ENCODE measurements at places on chromosomes 1 and 21.

GRCh38 chr1:169112241-169112640 lies 5.8 kb downstream of the ATP1B1 start:
- DNase-seq = no peak

- DNase-seq = no peak
These were observed 54.2 kb upstream of the EEIG2 start for GRCh38 chr1:108505763-108506070.

GRCh38 chr1:38740487-38740886 lies 119.1 kb downstream of the RRAGC start:
- DNase-seq = no peak

DNA sequence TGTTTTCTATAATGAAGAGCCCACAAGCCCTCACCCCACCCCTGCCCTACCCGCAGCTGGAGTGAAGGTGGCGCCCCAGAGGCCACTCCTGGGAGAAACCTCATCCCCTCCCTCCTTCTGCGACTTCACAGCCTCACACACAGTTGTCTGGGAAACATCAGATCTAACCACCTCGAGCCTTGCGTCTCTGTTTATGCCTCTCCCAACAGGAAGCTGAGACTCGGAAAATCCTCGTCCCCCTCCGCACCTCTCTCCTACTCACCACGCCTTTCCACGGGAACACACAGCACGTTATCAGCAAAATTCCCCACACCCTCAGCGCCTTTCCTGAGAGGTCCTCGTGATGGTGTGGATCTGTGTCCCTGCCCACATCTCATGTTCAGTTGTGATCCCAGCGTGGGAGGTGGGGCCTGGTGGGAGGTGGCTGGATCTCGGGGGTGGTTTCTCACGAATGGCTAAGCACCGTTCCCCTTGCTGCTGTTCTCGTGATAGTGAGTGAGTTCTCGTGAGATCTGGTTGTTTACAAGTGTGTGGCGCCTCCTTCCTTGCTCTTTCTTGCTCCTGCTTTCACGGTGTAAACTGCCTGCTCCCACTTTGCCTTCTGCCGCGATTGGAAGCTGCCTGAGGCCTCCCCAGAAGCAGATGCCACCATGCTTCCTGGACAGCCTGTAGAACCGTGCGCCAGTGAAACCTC lies 190.6 kb downstream of the KIF26B start:
- no peak for DNase-seq

DNA sequence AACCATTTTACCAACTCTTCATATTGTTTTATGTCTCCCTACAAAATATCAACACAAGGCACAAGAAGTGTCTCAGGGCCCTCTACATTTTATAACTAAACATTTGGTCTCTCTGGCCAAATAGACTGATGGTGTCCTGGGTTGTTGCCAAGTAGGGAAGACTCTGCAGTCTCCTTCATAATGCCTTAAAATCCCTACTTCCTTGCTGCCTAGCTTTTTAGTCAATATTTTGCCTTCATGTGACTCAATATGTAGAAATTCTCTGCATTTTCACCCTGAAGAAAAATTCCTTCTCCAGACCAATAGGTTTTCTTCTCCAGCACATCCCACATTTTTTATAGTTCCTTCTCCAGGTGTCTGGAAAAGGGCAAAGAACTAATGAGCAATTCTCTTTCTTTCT lies 72.6 kb upstream of the IPO9 start:
- DNase-seq = peak; percentile 74

GRCh38 chr1:19255288-19255687 lies 3.7 kb downstream of the MRTO4 start:
- no peak for DNase-seq

- no peak for DNase-seq
These were observed 31.0 kb downstream of the AZIN2 start for GRCh38 chr1:33111965-33112364.

DNA sequence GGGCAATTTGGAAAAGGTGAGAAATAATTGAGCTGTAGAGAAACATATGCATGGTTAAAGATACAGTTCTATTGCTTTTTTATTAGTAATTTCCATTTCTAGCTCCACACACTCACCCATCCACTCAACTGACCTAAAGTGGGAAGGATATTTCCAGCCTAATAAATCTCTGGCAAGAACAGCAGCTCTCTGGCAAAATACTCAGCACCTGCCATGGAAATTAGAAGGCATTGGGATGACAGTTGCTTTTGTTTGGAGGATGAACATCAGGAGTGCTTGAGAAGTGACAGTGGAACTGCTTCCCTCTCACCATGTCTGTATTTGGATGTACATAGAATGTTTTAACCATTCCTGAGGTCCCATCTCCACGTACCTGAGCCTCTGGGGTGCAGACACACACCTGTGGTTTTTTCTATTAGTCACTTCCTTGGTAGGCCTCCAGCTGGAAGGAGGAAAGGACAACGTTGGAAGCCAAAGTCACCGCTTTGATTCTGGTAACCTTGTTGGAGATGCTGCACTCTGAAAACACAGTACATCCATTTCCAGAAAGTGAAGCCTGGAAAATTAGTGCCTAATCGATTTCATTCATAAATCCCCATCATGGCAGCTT lies 62.3 kb upstream of the RUNX1 start:
- DNase-seq = no peak

GRCh38 chr1:210536254-210536961 lies 207.7 kb downstream of the HHAT start:
- DNase-seq = no peak

DNA sequence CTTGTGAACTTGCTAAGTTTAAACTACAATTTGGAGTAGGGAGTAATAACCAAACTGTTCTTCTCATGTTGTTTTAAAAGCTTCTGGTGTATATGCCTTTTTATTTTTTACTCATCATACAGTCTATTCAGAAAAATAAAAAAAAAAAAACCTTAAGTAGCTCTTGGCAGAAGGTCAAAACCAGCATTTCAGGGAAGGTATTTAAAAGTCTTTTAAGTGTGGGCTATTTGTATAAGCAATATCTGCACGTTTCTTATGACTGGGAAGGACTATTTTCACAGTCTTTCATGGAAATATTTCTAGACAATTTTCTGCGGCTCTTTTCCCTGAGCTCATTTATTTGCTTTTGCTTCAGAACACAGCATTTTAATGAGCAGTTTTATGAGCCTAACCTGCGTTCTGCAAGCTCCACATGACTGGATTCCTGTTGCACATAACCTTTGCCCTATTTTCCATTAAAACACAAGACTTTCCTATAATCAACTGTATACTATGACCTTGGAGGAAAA lies 60.9 kb upstream of the C1orf105 start:
- DNase-seq = peak; percentile 87

GRCh38 chr1:200379432-200379757 lies 30.4 kb downstream of the ZNF281 start:
- peak; percentile 99 for DNase-seq

- DNase-seq = no peak
These were observed 52.0 kb downstream of the CD2 start for GRCh38 chr1:116806245-116806644.

DNA sequence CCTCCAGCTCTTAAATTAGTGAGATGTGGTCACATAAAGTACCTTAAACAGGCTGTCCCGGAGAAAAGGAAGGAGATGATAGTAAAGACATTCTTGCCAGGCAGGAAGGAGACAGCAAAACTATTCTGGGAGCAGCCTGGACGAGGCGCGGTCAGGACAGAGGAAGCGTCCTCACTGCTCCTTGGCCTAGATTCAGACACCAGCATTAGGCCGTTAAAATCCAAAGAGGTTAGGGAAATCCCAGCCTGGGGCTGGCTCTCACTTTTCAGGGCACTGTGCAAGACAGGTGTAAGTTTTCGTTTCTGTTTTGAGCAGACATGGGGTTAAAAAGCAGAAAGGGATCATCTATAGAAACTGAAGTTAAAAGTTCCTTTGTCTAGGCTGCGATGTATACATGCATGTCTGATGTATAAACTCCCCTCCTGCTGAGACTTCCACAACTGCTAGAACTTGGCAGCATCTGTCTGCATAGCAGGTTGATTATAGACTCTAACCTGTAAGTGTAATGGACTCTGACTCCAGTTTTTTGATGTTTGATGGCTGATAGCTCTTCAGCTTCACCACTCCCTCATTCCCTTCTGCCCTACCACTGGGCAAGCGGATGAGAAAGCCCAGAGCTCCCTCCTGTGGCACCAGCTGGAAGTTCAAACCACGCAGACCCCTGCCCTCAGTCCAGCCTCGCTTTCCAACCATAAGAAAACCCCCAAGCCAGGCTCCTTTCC lies 21.5 kb downstream of the STPG1 start:
- DNase-seq = peak; percentile 33

DNA sequence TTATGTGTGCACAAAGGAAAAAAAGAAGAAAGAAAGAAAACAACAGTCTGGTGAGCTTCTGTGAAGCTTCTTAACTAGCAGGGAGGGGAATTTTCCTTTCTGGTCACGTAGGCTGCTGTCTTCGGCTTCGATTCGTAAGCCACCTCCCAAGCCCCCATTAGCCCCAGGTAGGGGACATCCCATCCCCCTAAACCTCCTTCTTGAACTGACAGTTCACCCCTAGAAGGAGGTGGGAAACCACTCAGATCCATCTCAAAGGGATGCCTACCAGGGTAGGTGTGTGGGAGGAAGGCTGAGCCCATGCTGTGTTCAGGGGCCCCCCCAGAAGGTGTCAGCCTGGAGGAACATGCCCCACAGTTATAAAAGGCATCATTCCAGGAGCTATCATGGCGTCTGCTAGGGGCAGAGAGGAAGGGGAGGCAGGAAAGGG lies 25.8 kb downstream of the CD247 start:
- no peak for DNase-seq

GRCh38 chr1:241610056-241610815 lies 29.9 kb downstream of the CHML start:
- no peak for DNase-seq

GRCh38 chr1:194476872-194477271 lies 1290.5 kb upstream of the B3GALT2 start:
- no peak for DNase-seq

- peak; percentile 33 for DNase-seq
These were observed 3.5 kb upstream of the PRDX6 start for GRCh38 chr1:173473599-173474011.

DNA sequence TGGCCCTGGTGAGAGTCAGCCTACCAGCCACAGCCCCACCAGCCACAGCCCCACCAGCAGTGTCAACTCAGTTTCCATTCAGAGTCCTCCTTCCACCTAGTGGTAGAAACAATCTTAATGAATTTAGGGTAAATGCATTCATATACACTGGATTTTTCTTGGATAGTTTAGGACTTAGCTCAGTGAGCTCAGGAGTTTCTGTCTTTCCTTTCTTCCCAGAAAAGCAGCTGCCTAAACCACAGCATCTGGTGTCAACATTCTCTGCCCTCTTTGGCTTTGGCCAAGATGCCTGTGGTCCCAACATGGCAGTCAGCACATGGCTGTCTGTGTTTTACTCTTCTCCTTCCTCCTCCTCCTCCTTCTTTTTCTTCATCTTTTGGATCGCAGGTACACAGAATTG lies 94.0 kb downstream of the CLIC6 start:
- DNase-seq = no peak

GRCh38 chr1:223770621-223771315 lies 58.4 kb downstream of the CAPN2 start:
- DNase-seq = no peak

GRCh38 chr1:39262802-39263201 lies 58.3 kb downstream of the MACF1 start:
- no peak for DNase-seq

DNA sequence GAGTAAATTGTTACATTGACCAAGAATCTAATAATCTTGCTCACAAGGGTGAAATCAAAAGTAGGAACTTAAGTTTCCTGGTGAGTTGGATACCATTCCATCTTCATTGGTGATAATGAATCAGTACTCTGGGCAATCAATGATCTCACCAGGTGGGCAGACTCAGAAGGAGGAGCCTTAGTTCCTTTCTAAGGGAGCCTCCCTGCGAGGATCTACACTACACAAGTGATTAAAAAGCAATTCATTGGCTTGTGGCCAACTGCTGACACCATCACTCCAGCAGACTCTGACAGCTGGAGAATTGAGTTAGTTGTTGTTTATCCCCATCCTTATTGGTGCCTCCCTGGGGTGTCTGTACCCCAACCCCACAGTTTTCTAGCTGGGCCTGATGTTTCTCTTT lies 84.1 kb upstream of the VANGL1 start:
- peak; percentile 4 for DNase-seq

GRCh38 chr1:95116580-95117206 lies 462 bp upstream of the TLCD4 start:
- DNase-seq = peak; percentile 55

GRCh38 chr1:150555971-150556865 lies 7.0 kb downstream of the ADAMTSL4 start:
- DNase-seq = no peak

DNA sequence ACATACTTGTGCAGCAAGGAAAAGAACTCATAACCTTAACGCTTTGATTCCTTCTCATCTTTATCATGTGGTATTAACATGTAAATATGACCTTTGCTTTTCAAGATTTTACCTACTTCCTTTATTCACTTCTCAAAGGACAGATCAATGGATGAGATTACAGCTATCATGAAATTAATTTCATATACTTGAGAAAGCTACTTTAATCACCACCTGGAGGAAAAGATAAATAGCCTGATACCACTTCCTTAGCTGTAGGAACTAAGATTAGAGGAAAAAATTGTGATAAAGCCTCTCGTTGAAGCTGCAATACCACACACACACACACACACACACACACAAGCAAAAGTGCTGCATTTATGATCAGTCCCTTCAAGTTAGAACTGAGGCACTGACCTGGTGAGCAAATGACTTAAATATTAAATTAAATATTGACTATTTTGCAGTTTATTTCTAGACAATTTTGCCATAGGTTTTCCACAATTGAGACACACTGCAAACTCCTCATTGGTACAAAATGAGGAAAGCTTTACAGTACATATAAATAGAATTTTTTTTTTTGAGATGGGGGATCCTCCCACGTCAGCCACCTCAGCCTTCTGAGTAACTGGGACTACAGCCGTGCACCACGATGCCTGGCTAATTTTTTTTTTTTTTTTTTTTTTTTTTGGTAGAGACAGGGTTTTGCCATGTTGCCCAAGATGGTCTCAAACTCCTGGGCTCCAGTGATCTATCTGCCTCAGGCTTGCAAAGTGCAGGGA lies 27.2 kb upstream of the DMRTB1 start:
- no peak for DNase-seq

DNA sequence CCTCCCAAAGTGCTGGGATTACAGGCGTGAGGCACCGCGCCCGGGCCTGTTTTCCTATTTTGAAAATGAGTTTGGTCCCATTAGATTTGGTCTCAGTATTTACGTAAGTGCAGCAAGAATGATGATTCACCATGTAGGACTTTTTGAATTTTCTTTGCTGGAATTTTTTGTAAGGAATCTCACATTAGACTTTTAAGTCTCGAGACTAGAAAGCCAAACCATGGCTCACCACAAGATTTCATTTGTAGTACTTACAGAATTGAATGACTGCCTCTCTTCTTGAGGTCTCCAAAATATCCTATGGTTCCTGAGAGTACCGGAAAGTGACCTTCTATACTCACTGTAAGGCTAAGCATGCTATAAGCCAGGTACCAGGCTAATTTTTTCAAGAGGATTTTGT lies 325 bp downstream of the OR14A2 start:
- no peak for DNase-seq

GRCh38 chr1:96579636-96580035 lies 141.9 kb upstream of the PTBP2 start:
- no peak for DNase-seq

DNA sequence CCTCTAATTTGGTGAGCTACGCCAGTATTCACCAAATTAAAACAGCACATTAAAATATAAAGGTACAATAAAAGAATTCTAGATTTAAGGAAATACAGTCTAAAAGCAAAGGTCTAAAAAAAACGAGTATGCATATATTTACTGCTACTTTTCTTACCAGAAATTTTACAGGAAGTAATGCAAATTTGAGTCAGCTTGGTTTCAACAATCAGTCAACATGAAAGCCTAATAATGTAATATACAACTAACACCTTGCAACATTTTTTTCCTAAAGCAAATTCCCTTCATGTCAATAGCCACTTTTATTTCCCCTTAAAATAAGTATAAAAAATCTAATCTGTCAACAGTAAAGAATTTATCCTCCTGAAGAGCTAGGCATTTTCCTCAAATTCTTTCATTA lies 11.9 kb downstream of the PTP4A2 start:
- DNase-seq = no peak

Measured in kidney glomerular epithelial cell (primary cell).